DMS53 (cell line): ENCODE measurements at places on chromosomes 2 and 18.

DNA sequence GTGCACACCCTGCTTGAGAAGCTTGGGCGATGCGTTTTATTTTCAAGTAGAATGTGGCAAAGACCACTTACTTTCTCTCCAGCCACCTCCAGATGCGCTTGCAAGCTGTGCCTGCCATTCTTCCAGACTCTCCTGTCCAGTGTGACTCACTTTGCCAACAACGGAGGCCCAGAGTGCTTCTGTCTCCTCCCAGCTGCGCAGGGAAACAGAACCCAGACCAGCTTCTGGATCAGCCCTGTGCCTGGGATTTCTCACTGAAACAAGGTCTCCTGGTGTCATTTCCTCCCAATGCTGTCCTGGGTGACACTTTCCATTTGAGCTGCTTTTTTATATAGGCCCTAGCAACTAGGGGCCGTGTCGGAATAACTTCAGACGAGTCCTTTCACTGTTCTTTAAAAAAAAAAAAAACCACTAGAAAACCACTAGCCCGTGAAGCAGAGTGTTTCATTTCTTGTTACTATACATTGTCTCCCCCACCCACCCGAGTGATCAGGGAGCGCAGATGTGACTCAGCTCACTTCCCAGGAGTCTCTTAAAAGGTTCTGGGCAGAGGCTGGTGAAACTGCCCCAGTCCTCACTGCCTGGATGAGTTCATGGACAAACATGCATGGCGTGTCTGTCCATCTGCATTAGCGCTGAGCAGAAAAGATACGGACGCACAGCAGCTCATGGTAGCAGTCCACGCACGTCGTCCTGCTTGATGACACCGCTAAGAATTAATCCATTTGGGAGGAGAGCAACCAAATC, 25.3 kb upstream of the RPL31 start:
- DNase-seq, result peak; percentile 91

- no peak for DNase-seq
These were observed 68.7 kb upstream of the FN1 start for GRCh38 chr2:215504547-215504946.

DNA sequence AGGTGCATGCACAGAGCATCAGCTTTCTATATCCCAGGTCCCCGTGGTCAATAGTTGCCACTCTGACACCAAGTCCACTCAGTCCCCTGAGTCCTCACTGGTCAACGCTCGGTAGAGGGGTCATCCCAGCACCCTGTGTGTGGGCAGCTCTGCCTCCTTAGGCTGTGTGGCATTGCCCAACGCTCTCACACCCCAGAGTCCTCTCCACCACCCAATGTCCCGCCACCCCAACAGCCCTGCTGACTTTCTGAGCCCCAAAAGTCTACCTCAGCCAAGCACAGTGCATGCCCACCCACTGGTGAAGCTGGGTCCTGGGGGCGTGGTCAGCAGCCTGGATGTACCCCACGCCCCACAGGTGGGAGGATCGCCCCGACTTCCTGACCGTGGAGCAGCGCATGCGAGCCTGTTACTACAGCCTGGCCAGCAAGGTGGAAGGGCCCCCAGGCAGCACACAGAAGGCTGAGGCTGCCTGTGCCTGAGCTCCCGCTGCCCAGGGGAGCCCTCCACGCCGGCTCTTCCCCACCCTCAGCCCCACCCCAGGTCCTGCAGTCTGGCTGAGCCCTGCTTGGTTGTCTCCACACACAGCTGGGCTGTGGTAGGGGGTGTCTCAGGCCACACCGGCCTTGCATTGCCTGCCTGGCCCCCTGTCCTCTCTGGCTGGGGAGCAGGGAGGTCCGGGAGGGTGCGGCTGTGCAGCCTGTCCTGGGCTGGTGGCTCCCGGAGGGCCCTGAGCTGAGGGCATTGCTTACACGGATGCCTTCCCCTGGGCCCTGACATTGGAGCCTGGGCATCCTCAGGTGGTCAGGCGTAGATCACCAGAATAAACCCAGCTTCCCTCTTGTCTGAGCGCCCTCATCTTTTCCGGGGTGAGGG, 25.9 kb downstream of the ZAP70 start:
- DNase-seq, result no peak

- peak; percentile 90 for DNase-seq
These were observed 45.0 kb downstream of the METTL4 start for GRCh38 chr18:2526329-2526728.

DNA sequence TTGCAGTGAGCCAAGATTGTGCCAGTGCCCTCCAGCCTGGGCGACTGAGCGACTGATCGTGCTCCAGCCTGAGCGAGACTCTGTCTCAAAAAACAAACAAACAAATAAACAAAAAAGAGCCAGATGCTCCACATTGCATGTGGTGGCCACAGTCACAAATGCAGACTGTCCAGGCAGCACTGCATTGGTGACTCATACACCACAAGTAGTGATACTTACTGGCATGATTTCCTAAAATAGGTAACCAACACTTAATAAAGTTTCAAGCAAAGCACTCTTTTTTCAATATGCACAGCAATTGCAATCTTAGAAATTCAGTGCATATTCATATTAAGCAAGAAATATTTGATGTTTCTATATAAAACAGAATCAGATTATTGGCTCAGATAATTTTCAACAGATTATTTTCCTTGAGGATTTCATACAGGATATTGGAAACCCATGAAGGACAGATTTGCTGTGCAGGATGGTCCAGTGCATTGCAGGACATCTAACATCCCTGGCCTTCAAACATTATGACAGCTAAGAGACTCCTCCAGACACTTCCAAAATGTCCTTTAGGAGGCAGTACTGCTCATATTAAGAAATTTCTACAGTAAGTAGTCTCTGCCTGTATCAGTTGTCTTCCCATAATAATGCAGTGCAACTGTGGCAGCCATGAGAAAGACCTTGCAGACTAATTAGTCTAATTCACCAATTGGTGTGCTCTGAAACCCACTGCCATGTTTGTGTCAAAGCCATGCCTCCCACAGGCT, 10.5 kb upstream of the SLC1A4 start:
- peak; percentile 40 for DNase-seq

DNA sequence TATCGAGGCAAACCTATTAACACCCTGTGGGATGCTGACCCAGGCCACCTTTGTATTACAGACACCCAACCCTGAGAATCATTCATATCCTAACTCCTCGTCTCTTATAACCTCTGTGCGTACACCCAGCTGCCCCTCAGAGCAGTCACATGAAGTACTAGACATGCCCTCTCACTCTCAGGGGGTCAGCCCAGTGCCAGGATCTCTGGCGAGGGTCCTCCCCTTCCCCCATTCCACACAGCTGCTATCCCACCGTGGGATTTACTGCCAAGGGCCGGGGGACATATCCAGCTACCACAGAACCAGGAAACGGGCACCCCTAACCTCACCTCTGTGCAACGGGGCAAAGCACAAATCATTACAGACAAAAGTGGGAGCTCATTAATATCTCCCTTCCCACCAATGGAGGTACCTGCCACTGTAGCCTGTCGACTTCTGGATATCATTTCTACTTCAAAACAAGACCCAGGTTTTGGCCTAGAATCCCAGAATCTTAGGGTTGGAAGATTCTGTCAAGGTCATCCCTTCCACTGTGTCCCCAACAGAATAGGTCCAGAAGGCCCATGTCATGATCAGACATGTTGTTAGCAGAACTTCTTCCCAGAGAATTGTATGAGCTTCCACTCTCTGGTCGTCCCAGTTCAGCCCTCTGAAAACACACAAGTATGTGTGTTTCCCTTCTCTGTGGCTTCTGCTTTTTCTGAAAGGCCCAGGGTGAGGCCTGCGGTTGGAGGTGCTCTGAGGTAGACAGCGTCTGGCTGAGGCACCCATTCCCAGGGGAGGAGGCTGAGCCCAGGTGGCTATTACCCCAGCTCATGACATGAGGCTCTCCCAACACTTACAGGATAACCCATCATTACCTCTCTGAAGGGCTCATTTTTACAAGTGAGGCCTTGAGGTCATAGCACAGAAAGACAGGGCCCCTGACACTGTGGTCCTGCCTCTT, 1.7 kb downstream of the TMBIM1 start:
- no peak for DNase-seq

DNA sequence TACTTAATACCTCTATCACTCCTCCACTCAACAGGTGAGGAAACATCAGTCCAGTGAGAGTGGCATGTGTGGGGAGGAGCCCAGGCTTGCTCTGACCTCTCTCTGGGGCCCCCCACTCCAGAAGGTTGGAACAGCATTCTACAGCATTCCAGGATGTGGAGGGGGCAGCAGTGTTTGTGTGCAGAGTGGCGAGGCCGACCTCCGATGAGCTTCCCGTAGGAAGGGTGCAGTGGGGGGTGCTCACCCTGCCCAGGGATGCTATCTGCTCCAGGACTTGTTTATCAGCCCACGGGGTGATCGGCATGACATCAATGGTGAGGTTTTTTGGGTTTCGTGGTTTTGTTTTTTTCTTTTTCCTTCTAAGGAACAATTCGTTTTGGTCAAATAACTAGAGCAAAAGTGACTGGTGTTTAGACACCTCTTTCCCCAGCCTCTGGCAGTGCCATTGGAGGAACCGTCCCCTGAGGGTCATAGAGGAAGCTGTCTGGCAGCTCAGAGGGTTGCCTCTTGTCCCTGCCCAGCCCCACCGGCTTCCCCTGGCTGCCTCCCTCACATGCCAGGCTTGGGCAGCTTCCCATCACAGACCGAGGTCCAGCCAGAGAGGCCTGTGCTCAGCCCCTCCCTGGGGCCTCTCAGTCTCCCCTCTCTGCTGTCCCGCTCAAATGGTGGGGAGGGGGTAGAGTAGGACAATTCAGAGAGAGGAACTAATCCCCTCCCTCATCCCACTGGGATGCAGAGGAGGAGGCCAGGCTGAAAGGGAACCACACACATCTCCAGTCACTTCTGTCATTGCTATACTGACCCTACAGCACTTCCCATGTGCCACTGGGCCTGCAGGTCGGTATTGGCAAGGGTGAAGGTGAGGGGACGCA, 96.5 kb downstream of the ZFP36L2 start:
- DNase-seq, result no peak

DNA sequence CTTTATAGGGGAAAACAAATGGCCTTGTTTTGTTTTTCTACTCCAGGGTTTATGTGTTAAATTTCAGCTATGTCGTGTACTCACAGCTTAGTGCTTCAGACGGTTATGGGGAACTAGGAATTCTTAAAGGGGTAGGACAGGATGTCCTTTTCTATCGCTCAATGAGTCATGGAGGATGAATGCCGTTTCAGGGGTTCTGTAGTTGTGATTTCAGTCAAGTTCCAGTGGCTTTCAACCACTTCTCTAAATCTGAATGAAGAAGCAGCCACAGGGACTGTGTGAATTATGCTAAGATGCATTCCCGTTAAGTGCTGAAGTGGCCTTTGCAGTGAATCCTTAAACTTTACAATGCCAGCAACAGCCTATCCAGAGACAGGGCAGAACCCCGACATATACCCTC, 1231.7 kb upstream of the ZEB2 start:
- no peak for DNase-seq

DNA sequence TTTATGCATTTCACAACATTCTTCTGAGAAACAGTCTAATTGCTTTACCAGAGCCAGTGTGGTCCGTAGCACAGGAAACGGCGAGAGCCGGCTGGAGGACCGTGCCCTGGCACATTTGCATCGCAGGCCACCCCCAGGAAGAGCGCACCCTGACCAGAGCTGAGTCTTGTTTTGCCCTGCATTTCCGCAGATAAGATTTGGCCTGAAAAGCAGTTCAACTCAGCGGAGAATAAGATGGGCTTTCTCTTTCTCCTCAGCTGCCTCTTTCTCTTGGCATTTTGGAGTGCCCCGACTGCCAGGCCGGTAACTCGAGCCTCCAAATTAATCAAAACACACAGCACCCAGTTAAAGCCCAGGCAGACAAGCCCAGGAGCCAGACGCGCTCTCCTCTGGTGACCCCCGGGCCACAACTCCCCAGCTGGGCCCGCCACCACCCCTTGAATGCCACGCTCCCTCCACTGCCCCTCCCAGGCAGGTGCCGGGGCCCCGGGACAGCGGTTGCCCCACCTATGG, 464 bp downstream of the COL4A4 start:
- peak; percentile 73 for DNase-seq

- DNase-seq, result no peak
These were observed 527.2 kb upstream of the SOX11 start for GRCh38 chr2:5164776-5165525.

DNA sequence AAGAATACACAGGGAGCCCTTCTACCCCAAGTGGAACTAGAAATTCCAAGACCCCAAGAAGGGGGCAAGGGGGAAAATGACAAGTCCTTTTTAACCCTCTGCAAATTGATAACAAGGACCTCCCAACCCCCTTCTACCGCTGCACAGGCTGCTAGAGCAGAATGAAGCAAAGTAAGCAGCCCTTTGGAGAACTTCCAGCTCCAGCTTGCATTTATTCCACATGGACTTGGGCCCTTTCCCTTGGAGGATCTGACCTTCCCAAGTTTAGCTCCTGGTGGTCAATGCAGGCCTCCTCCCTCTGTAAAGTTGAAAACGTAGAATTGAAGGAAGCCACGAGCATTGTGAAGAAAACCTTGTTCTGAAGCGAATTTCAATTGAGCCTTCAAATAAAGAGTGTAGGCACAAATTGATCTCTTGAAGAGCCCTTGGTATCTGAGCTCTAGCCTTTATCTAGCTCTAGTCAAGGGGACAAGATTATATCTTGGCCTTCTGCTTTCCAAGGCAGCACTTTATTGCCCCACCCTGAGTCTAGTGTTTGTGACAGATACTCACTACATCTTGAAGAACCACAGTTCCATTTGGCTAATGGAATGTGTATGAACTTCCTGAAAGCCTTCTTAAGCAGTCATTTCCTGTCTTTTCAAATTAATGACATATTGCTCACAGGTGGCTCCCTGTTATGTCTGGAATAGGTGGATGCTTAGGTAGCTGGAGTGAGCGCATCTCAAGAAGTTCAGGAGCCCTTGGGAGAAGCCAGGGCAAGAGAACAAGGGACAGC, 37.2 kb downstream of the SLC14A2 start:
- peak; percentile 26 for DNase-seq

- peak; percentile 43 for DNase-seq
These were observed 130.0 kb downstream of the CPS1 start for GRCh38 chr2:210686401-210686800.

DNA sequence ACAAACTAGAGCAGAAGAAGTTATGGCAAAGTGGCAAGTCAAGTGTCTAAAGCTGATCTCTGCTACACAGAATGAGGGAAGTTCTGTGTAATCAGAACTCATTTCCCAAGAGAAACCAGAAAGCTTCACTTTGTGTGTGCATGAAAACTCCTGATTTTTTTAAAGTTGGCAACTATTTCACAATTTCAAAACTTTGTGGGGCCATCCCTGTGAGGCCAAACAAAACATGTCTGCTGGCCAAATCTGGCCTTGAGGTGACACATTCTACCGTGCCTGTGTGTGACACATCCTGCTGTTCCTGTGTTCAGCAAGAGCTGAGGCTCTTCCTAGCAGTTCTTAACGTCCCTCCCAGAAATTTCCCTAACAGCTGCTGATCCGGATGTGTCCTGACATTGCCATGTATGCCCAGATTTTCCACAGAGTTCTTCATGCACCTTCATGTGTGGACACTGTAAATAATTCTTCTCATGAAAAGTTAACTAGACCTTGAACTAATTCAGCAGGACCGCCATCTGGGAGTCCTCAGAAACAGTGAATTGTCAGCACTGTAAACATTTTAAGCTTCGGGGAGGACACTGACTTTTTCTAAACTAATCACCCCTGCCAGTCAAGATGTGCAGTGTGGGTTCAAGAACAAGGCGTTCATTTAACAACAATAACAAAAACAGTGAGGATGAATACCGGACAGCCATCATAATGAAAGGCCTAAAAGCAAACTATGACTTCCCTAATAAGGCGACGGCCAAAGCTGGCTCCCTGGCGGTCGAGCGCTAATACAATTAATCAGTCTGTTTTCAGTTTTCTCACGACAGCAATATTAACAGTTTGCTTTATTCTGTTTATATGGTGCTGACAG, 99.0 kb downstream of the PLEKHM3 start:
- DNase-seq, result peak; percentile 79
